WTC11 (cell line): ENCODE measurements at places on chromosomes 2 and 18.
A peak's percentile ranks its signal among the peaks of the same experiment; 100 is the strongest.

GRCh38 chr2:240553956-240554480 lies 3.8 kb downstream of the ANKMY1 start:
- no peak for DNase-seq

- peak; percentile 53 for DNase-seq
Observed at GRCh38 chr2:203782262-203782976, 76.0 kb downstream of the CD28 start.

GRCh38 chr18:470661-471501 lies 29.6 kb downstream of the COLEC12 start:
- DNase-seq: no peak

GRCh38 chr2:8456151-8457091 lies 225.4 kb upstream of the ID2 start:
- DNase-seq: no peak

- no peak for DNase-seq
Observed at GRCh38 chr2:143907801-143908200, 612.1 kb downstream of the ZEB2 start.

GRCh38 chr18:69659142-69659651 lies 258.5 kb downstream of the DOK6 start:
- no peak for DNase-seq

DNA sequence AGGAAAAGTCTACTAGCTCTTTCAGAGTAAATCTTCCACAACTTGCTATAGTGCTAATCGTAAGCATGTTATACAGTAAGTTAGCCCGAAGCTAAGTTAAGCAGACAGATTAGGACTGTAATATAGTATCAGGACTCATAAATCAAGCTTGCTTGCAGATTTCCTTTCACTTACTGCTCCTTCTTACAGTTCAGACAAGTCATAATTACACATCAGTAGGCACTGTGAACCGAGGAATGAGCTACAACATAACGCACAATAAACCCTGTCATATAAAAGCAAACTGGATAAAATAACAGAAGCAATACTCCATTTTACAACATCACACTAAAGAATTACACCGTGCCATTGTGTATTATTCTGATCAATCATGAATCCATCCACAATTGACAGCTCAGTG lies 832.6 kb upstream of the ZEB2 start:
- no peak for DNase-seq

DNA sequence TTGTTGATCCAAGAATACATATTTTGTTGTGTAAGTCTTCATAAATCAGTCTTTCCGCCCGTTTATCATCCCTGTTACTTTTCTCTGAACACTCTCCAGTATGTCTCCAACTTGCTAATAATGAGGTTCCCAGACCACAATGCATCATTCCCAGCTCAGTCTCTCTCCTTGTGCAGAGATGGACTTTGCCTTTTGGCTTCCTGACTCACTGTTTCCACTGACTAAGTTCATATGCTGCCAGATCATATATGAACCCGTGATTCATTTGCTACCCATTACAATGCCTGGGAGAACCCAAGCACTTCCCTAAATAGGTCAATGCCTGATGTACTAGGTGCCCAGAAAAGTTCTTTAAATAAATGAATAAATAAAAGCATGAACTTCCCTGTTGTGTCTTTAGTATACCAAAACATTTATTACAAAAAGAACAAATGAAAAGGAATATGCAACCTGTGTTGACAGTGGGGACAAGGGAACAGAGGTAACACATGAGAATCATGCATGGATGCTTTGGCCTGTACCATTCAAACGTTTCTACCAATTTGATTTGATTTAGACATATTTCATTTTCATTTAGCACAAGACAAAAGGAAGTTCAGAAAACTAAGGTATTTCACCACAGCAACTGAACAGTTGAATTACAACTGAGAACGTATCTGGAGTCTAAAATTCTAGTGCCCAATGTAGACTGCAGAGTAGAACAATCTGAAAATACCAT lies 215.4 kb upstream of the HNRNPA3 start:
- no peak for DNase-seq

- no peak for DNase-seq
Observed at GRCh38 chr2:160993654-160994061, 166.6 kb upstream of the TANK start.

DNA sequence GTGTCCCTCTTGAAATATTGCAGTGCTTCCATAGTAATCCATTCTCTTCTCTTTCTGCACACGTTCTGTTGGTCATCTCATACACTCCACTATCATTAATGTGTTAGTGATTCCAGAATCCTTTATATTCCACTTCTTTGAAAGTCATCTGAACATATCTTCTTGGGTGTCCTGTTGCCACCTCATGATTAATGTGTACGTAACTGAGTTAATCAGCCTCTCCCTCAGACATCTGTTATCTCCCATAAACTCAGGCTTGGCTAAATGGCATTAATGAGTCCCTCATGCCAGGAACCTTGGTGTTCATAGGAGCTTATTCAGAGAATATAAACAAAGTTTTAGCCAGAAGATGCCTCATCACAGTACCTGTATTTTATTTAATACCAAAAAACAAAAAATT lies 126.4 kb downstream of the NCOA1 start:
- no peak for DNase-seq

DNA sequence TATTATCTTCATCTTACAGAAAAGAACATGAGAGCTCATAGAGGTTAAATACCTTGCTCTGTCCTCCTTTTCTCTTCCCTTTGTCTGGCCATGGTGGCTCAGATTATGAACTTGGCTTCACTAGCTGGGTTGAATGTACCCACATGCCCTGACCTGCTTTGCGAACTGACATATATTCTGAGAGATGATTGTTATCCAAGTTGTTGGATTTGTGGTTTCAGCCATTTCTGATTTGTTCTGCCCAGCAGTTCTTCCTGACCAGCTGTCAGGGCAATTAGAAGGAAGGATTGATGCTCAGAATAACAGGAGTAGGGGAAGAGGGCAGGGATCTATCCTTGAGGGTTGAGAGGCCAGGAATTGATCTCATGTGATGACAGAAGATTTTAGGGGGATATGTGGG lies 236.8 kb upstream of the FAM98A start:
- no peak for DNase-seq

- no peak for DNase-seq
Observed at GRCh38 chr2:140734992-140735391, 1395.8 kb downstream of the LRP1B start.

- DNase-seq: no peak
Observed at GRCh38 chr2:213281156-213281555, 3.1 kb upstream of the SPAG16 start.

DNA sequence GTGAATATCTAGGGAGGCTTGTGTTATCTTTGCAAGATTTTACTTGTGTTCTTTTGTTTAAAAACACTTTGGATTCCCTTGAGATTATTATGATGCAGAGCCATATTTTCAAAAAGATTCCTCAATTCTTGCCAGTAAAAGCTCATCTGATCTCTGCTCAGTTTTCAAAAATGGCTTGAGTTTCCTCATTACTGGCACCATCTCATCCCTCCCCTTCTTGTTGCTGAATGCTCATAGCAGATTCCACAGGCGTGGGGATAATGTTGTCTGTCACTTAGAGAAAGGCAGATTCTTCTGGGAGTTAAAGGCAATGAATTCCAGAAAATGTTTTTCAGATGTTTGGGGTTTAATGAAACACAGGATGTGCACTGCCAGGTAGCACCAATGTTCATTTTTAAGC lies 170.4 kb upstream of the TANK start:
- DNase-seq: no peak

- no peak for DNase-seq
Observed at GRCh38 chr2:143289025-143289424, 159.8 kb downstream of the ARHGAP15 start.

DNA sequence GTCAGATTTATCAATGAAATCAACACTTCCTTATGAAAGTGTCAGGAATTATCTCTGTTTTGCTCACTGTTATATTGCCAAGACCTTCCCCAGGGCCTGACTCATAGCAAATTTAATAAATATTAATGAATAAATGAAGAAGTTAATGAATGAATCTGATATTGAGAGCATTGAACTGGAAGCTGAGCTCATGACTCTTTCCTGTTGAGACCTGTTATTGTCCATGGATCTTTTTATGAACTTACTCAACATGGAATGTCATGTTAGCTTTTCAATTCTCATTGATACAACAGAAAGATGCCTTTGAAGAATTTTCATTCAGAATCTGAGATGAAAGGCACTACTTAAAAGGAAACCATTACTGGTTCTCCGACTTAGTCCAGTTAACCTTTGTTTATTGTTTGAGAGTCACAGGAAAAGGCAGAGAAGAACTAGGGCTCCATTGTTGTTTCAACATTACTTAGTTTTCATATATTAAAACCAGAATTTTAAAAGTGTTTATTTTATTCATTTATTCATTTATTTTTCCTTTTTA lies 90.4 kb upstream of the UNC80 start:
- no peak for DNase-seq

- no peak for DNase-seq
Observed at GRCh38 chr2:191148791-191149190, 2.0 kb downstream of the STAT4 start.

DNA sequence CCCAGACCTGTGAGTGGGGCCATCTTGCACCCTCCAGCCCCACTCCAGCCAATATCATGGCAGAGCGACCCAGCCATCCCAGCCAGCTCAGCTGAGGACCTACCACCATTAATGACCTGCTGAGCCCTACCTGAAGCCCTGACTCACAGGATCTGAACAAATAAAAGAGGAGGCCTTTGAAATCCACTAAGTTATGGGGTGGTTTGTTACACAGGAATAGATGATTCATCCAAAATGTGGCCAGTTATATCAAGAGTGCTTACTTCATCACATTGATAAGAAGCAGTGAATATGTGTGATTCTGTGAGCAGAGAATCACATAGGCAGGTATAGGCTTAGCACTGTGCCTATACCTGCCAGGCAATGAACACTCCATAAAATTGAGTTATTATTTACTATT lies 34.7 kb upstream of the FAM124B start:
- no peak for DNase-seq

GRCh38 chr2:158994920-158995676 lies 26.7 kb downstream of the TANC1 start:
- no peak for DNase-seq

DNA sequence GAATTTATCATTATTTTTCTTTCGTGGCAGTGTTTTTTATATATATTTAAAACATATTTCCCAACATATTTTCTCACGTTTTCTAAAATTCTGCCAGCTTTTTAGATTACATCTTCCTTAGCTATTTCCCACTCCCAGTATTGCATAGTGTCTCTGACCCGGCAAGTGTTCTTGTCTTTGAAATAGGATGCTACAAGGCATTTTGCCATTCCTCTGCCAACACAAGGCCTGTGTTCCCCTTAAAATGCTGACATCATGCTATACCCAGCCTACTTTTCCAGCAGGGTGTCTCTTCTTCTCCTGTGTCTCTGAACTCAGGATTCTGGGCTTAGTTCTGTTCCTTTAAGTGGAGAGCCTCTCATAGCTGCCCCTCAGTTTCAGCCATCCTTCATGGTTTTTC lies 115.2 kb downstream of the DIS3L2 start:
- DNase-seq: no peak

- DNase-seq: no peak
Observed at GRCh38 chr2:234625626-234626250, 128.9 kb upstream of the ARL4C start.

GRCh38 chr18:23553887-23554286 lies 32.4 kb downstream of the NPC1 start:
- no peak for DNase-seq

- DNase-seq: no peak
Observed at GRCh38 chr18:67273288-67273687, 243.2 kb downstream of the DSEL start.

- DNase-seq: no peak
Observed at GRCh38 chr2:88754585-88755320, 63.3 kb downstream of the RPIA start.

GRCh38 chr18:67615876-67616275 lies 99.4 kb upstream of the DSEL start:
- no peak for DNase-seq

DNA sequence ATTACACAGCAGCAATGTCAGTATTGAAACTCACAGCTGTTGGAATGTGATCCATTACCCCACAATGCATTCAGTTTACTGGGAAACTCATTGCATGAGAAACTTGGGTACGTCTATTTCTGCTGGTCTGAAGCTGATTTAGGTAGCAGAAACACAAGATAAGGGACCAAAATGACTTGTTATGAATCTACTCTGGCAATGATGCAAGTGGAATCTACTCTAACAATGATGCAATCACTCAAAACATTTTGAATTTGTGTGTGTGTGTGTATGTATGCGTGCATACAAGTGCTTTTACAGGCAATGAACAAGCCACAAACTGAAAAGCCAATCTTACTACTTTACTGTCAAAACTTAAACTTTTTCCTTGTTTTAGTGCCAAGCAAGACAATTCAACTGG lies 406.7 kb downstream of the ADCYAP1 start:
- DNase-seq: no peak

DNA sequence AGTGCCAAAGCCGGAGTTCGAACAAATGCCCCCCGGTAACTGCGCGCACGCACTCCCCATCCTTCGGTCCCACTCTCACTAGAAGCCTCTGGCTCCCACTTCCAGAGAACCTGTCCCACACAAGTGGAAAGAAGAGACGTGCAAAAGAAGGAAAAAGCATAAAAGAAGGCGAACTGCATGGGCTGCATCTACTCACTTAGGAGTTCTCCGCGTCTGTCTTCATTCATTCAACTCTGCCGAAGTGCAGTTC lies 312 bp downstream of the NR4A2 start:
- no peak for DNase-seq

GRCh38 chr2:230924470-230925341 lies at the start of gene GPR55:
Gene GPR55, minus strand, starts transcription at chr2:230925242. Its CDS starts 14,280 bp downstream, at chr2:230910962.
- peak; percentile 72 for DNase-seq

GRCh38 chr2:209473930-209474419 lies 50.1 kb downstream of the MAP2 start:
- no peak for DNase-seq

- DNase-seq: no peak
Observed at GRCh38 chr2:198874472-198874858, 583.3 kb downstream of the SATB2 start.

DNA sequence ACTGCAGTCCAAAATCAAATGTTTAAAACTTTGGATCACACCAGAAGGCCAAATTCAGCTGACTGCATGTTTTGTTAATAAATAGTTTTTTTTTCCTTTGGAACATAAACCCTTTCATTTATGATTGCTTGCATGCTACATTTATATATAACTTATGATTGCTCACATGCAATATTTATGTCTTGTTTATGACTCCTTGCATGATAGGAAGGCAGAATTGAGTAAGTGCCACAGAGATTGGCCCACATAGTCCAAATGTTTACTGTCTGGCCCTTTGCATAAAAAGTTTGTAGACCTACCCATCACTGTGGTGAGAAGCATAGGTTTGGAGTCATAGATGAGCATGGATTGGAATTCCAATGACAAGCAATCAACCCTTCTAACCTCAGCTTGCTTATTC lies 30.8 kb downstream of the WDFY1 start:
- DNase-seq: no peak

DNA sequence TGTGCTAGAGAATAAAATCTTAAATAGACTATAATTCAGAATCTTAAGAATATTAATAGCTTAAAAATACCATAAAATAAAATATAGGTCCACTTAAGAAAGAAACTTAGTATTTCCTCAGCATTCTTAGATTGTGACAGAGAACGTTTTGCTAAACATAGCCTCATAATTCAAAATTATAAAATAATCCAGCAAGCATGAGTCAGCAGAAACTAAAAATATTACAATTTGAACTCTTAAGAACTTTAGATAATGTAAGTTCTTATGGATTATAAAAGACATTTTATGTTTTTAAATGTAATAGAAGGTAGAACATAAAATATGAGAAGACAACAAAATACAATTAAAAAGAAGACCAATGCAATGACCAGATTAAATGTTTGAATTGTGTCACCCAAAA lies 164.5 kb upstream of the MC4R start:
- no peak for DNase-seq
